ENCODE measurements at places on chromosomes 7 and 10.

GRCh38 chr7:133540096-133540860, 287.4 kb downstream of the EXOC4 start:
- DNase-seq = no peak

DNA sequence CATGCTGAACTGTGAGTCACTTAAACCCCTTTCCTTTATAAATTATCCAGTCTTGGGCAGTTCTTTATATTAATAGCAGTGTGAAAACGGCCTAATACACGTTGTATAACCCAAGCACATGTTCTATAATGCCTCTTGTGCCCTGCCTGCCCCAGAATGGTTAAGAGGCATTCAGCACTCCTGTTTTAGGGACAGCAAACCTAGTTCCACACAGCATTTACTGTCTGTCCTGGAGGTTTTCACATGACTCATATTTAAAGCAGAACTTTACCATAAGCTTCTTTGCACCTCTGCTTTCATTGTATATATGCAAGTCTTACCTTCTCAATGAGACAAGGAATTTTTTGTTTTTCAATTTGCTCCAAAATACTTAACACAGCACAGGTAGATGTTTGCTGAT, 144.8 kb downstream of the ICA1 start:
- DNase-seq = no peak

DNA sequence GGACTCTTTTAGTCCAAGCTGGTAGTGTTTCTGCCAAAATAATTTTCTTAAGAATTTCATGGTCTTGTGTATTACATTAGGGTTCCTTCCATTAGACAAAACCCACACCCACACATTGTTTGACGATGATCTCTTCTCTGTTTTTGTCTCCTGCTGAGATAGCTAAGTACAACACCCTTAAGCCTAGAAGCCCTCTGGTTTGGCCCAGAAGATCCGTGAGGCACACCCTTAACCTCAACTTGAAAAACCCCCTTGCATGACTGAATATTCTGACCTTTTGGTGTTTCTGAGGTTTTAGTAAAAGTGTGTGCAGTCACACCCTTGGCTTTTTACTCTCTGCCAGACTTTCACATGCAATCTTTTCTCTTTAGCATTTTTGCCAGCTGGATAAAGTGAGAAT, 29.3 kb upstream of the ERCC6 start:
- DNase-seq = no peak

DNA sequence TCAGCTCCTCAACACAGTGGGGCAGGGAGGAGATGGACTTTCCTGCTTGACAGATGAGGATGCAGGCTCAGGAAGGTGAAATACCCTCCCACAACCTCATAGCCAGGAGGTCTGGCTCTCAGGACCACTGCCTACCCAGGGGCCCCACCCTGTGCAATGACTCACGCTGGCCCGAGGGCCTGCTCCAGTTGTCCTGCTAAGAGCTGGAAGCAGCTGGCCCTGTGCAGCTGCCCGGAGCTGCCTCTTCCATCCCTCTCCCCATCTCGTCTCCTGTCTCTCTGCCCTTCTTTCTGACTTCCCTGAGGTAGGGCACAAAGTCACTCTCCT, 123.9 kb downstream of the ZMIZ1 start:
- DNase-seq = peak; percentile 37

DNA sequence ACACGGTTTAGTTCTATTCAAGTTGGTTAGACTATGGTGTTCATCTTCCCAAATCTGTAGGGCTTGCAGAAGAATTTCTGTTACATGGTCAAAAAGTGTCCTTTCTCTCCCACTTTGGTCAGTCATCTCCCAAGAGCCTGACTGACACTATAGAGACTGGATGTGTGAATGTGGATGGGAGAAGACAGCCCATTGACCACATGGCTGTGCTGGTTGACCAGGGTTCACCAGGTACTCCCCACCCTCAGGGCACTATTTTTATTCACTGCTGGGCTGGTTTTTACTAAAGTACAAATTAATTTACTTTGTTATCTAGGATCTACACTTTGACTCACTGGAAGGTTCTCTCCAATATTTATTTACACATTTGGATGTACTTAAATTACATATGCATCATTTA, 2.3 kb downstream of the ZNF804B start:
- DNase-seq = no peak
